ENCODE measurements at places on chromosomes 2 and 18.

DNA sequence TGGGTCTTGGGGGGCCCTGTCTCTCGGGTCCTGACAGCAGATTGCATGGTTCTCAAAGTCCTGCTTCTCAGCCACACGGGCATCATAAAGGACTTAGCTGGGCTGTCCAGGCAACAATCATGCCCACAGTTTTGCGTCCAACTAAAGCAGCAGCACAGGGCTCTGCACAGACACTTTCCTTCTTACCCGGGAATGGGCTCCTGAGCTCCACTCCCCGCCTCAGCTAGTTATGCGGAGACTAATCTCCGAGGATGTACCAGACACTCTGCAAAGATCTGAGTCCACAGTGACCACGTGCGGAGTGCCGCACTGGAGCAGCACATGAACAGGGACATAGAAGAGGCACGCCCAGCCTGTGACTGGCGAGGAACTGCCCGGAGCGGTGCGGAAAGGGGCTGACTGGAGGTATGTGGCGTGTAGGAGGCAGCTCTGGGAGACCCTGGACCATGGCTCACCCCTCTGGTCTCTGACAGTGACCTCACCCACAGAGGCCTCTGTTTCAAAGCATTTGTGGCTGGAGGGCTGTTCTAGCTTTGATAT is 270.0 kb downstream of the HDAC4 start:
- DNase-seq, result no peak

DNA sequence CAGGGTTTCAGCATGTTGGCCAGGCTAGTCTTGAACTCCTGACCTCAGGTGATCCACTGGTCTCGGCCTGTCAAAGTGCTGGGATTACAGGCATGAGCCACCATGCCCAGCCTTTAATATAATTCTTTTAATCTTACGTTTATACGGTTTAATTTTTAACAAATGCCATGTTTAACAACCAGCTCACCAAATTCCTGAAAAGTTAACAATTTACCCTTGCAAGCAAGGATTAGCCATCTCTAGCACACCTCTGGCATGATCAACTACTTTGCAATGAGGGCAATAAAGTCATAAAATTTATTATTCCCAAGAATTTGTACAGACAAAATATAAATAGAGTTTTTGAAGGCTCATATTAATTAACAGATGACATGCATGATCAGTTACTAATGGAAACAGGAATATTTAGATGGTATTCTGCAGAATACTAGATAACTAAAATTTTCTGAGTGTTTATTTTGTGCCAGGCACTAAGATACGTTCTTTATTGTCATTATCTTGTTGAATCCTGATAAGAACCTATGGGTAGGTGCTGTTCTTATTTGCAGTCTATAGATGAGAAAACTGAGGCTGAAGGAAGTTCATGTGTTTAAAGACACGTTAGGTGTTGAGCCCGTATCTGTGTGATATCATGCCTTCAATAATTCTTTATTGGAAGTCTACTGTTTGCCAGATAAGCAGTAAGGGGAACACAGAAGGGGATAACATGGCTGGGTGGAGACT is 190.1 kb downstream of the CDCA7 start:
- DNase-seq, result no peak

GRCh38 chr2:71148506-71149063 is 18.2 kb downstream of the MPHOSPH10 start:
- DNase-seq, result no peak

DNA sequence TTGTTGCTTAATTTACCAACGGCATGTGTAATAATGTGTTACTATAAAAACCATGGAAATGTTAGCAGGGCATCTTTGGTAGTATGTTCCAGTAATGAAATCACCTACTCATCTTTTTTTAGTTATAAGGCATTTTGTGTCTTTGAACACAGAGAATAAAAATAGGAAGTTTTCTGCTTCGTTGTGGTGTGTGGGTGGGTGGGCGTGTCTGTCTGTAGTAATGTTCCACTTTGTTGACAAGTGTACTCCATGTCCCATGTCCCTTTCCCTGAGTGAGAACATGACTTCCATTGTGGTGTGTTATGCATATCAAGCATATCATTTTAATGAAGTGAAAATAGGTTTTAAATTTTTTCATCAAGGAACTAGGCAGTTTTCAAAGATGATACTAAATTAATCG is 149.3 kb downstream of the VWC2L start:
- DNase-seq, result no peak

GRCh38 chr2:214320211-214320610 is 90.6 kb upstream of the VWC2L start:
- no peak for DNase-seq

- peak; percentile 87 for DNase-seq
Measured at GRCh38 chr2:98731041-98731893, at the start of gene MGAT4A. MGAT4A (minus strand) TSS chr2:98731132; CDS start chr2:98726332, 4,800 bp downstream.

GRCh38 chr18:6370410-6370809 is 44.3 kb downstream of the L3MBTL4 start:
- DNase-seq, result no peak

DNA sequence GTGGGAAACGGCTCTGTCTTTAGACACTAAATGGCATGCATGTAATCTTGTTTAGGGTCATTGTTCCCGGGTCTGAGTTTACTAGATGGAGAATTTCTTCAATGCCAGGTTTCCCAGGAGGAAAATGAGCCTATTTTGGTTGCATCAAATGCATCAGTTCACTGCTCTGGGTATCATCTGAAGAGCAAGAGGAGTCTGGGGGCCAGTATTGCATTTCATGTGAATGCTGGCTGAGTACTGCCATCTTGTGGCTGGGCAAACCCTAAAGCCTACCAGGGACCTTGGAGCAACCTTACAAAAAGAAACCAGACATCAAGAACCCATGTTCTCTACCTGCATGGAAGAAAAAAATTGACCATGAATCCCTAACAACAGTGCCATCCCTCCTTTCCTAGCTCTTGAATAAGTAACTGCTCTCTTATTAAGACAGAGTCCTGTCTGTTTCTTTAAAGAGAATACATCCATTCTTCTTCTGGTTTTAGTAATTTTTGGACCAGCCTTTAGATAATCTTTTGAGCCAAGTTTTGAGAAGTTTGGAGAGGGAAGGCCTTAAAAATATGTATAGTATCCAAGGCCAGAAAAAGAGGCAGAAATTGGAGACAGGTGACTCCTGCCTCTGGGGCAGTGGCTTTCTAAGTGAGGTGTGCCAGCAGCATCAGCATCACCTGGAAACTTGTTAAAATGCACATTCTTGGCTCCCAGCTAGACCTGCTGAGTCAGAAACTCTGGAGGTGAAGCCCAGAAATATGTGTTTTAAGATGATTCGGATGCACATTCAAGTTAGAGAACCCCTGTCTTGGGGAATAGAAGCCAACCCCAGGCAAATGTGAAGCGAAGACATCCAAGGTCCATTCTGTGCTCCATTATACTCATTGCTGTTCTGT is 261.0 kb upstream of the CXCR4 start:
- DNase-seq, result peak; percentile 22

- DNase-seq, result no peak
Measured at GRCh38 chr2:219737270-219737691, 109.9 kb downstream of the SLC4A3 start.

GRCh38 chr2:161033059-161033660 is 127.1 kb upstream of the TANK start:
- no peak for DNase-seq

GRCh38 chr2:180128861-180129260 is 121.8 kb upstream of the CWC22 start:
- DNase-seq, result no peak

- no peak for DNase-seq
Measured at GRCh38 chr2:2021995-2022394, 277.7 kb upstream of the PXDN start.

DNA sequence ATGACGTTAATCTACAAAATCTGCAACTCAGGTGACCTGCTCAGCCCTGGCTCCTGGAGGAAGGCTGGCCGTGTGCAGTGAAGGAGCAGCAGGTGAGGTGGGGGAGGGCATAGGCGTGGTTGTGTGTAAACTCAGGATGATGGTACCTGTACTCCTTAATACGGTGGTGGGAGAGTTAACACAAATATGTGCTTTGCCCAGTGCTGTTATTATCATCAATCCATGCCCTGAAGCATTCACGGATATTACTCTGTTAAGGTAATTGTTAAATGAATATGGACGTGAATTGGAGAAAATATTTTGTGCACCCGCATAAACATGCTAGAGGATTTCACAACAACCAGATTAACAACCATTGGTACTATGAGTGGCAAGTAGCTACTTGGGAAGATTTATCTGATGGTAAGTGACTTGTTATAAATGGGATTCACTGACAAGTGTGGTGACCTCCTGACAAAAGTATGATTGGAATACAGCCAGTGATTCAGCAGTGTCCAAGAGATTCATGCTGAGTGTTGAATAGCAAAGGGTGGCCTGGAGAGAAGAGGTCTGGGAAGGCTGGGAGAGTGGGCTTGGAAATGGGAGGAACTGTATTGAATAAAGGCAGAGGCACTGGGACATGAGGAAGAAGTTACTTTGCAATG is 194.1 kb downstream of the TPGS2 start:
- no peak for DNase-seq

DNA sequence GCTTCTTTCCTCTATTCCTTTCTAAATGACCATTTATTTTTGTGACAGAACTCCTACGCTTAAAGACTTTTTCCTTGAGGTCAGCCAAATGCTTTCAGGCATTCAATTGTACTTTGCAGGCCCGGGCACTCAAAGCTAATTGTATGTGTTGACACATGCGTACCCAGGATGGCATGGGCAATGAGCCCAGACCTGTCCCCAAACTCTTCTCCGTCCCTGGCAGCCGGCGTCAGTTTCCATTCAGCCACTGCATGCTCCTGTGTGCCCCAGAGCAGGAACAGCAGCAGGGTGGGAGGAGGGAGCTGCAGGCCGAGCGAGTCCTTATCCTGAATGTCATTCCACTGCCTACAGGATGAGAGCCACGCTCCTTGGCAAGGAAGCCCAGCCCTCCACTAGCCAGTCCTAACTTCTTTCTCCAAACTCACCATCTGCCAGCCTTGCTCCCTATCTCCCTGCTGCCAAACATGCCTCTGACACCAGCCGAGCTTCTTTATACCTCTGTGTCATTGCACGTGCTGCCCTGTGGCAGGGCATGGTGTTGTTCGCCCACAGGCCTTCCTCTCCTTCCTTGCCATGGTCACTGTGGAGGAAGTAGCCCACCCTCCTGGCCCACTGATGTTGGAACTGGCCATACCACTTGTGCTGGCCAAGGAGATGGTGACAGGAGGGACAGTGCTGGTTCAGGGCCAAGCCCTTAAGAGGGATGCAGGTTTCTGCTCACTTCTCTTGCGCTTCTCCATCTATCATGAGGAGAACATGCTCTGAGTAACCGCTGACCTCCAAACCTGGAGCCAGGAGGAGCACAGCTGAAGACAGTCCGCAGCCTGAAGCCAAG is 116.9 kb upstream of the FHL2 start:
- DNase-seq, result no peak

DNA sequence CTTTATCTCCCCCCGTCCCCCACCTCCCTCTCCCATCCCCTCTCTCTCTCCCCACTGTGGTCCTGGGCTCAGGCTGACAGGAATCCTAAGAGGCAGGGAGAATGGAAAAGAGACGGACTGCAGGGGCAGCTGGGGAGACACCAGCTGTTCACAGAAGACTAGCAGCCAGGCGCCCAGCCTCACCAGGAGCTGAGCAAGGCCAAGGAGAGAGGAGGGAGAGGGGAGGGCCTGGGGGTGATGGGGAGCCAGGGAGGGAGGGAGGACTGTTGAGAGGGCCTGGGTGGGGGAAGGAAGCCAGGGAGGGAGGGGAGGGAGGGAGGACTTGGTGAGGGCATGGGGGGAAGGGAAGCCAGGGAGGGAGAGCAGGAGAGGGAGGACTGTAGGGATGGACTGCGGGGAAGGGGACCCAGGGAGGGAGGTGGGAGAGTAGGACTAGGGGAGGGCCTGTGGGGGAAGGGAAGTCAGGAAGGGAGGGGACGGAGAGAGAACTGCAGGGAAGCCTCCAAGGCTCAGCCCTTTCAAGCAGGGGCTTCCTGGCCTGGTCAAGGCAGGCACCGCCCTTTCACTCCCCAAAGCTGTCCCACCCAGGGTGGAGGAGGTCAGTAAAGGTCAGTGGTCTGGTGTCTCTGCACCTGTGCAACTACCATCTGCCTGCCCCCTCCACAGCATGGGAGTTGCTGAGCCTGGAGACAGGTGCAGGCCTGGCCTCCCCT is 517.7 kb upstream of the MYT1L start:
- DNase-seq, result no peak

GRCh38 chr2:197138506-197138905 is 172.1 kb downstream of the ANKRD44 start:
- no peak for DNase-seq

- DNase-seq, result peak; percentile 7
Measured at GRCh38 chr2:189751080-189751658, 11.4 kb downstream of the OSGEPL1 start.

GRCh38 chr2:237060534-237061312 is 25.0 kb upstream of the COPS8 start:
- DNase-seq, result peak; percentile 63

DNA sequence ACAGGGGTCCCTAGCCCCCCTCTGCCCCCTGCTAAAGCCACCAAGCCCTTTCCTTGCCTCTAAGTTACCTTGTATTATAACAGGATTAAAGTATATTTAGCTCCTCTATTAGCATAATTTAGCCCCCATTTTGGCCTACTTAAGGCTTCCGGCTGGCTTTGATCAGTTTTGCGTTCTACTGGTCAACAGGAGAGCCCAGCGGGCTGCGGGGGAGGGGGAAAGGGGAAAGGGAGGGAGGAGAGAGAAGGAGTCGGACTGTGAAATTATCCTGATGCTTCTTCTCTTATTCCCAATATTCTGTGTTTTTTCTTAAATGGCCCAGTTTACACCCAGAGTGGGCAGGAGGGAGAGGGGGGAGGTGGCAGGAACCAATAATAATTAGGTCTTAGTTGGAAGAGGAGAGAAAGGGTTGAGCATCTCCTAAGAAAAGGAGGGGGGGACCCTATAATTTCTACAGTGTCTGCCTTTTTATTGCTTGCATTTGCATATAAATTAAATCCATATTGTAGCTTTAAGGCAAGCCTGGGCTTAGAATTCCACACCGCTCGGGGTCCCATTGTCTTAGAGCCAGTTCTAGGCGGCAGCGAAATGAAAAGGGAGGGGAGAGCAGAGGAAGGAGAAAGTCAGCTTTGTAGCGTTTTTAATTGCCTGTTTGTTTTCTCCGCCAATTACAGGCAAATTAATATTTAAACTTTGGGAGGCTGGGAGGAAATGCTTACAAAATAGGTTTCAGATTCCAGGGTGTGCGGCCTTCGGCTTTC is 39.6 kb downstream of the EN1 start:
- DNase-seq, result no peak

GRCh38 chr2:121969766-121970639 is 214.6 kb downstream of the TSN start:
- DNase-seq, result no peak

- DNase-seq, result no peak
Measured at GRCh38 chr2:121977326-121977725, 221.9 kb downstream of the TSN start.

Data from frontal cortex (tissue), 4 donors.